ENCODE measurements at places on chromosomes 6 and 20.

GRCh38 chr6:132490478-132491204 lies 22.3 kb downstream of the STX7 start:
- DNase-seq = peak; percentile 12

DNA sequence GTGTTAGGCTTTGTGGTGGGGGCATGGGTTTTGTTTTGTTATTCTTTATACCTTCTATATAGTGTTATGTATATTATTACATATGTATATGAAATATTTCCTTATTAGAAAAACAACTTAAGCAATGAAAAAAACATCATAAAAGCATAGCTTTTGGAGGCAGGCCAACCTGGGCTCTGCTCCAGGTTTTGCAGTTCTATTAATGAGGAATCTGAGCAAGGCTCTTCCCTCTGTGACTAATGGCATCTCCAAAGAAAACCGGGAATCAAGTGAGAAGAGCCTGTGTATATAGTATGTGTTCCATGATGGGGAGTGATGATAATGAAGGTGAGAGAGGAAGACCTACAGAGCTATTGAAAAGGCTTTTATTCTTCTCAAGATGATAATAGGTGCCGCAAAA lies 291.1 kb downstream of the CLIC5 start:
- peak; percentile 77 for DNase-seq

GRCh38 chr6:111381123-111381522 lies 101.9 kb downstream of the REV3L start:
- no peak for DNase-seq

DNA sequence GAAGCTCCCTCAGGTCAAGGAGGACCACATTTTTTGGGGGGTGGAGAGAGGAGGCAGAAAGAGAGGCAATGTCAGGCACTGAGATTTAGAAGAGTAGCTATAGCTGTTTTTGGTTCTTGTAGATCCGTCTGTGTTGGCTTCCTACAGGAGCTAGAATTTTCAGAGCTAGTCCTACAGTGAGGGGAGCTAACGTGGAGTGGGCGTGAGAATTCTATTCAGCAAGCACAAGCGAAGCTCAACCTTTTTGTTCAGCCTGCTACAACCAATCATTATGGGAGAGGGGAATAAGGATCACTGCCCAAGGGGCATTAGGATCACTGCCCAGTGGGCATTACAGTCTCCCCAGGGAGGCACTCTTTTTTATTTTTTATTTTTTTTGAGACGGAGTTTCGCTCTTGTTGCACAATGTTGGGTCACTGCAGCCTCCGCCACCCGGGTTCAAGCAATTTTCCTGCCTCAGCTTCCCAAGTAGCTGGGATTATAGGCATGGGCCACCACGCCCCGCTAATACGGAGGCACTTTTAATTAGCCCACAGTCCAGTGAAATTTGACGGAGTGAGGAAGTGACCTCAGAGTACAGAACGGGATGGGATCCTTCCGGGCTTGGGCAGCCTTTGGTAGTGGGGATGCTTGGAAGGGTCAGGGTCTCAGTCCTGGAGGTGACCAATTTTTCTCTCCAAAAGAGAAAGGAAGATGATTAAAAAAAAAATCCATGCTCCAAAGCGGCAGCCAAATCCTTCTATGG lies 1.1 kb upstream of the PANK2 start:
- peak; percentile 41 for DNase-seq

DNA sequence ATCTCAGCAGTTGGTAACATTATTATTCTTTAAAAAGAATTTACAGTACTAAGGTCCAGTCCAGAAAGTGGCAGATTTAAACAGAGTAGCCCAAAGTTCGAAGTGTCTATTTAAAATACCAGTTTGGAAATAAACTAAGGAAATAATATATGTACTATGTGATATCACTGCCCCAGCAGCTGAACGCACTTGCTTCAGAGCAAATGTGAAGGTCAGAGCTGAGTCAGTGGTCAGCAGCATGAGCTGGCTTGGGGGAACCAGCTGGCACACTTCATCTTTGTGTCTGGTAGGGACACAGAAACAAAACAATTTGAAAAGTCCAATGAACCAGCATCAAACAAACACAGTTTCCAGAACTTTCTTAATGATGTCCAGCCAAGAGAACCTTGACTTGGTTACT lies 15.4 kb downstream of the TMEM14B start:
- DNase-seq = no peak

GRCh38 chr6:162238675-162239074 lies 488.9 kb downstream of the PRKN start:
- DNase-seq = no peak

DNA sequence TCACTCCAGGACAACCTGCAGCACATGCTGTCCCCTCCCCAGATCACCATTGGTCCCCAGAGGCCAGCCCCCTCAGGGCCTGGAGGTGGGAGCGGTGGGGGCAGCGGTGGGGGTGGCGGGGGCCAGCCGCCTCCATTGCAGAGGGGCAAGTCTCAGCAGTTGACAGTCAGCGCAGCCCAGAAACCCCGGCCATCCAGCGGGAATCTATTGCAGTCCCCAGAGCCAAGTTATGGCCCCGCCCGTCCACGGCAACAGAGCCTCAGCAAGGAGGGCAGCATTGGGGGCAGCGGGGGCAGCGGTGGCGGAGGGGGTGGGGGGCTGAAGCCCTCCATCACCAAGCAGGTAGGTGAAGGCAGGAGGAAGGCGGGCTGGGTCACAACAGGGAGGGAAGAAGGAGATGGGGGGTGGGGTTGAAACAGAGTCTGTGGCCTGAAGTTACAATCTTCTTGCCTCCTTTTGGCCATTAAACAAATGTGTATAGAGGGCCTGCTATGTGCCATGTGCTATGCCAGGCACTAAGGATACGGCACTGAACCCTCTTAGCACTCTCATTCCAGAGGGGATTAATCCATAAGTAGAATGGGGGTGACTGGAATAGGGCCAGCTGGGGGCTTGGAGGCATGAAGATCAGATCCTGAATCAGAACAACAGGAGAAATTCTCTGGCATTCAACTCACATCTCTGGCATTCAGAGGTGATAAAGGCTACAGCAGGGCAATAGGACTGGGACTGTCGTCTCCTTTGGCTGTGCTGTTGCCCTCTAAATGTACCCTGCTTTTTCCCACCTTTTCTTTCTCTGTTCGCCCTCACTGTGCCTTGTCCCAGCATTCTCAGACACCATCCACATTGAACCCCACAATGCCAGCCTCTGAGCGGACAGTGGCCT lies 10.5 kb upstream of the ZBTB9 start:
- DNase-seq = no peak

- DNase-seq = no peak
Measured at GRCh38 chr20:51164731-51165130, 141.8 kb upstream of the KCNG1 start.

- peak; percentile 35 for DNase-seq
Measured at GRCh38 chr6:80454661-80455365, 348.3 kb downstream of the BCKDHB start.

- DNase-seq = peak; percentile 65
Measured at GRCh38 chr20:46746956-46747526, 37.6 kb downstream of the SLC2A10 start.

DNA sequence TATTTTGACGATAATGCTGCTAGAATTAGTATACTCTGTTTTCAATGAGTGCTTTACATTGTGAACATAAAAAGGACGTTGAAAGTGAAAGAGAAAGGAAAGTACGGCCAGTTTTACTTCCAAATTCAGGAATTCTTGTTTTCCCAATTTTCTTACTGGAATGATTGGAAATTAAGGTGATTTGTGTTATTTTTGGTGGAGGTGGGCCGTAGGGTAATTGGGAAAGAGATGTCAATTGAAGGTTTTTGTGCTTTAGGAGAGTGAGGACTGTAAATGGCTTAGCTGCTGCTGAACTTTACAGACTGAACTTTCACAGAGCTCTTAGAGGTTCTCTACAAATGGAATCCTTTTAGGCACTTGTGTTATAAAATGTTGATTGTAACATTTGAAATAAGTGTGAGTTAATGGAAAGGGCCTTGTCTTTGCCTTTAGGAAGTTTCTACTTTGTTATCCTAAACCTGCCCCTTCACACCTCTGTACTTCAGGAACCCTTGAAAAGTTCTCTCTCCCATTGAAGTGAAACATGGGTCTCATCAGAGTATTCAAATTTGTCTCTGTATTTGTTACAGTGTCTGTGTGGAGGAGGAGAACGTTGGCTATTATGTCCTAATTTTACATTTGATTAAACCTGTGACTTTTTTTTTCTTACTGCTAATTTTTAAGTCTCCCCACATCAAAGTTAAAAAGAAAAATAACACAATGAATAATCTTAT lies 256.4 kb downstream of the ARID1B start:
- DNase-seq = no peak

- peak; percentile 95 for DNase-seq
Measured at GRCh38 chr20:10924644-10925201, 250.9 kb upstream of the JAG1 start.

DNA sequence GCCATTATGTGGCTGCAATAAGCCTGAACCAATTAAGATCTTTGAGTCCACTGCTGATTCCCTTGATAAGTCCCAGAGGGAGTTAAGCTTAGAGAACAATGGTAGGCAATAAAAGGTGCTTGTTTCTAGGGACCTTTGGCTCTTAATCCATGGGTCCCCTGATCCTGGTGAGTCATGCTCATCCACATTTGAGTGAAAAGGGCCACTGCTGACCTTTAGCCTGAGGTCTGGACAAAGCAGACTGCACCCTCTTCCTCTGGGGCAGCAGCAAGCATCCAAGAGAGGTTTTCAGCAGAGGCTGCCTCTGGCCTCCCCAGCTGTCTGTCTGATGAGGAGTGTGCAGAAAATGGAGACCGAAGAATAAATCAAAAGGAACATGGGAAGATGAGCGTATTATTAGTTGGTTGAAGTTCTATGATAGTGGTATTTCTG lies 16.1 kb upstream of the SCGN start:
- no peak for DNase-seq

GRCh38 chr6:157201083-157201482 lies 122.2 kb downstream of the TMEM242 start:
- DNase-seq = no peak

DNA sequence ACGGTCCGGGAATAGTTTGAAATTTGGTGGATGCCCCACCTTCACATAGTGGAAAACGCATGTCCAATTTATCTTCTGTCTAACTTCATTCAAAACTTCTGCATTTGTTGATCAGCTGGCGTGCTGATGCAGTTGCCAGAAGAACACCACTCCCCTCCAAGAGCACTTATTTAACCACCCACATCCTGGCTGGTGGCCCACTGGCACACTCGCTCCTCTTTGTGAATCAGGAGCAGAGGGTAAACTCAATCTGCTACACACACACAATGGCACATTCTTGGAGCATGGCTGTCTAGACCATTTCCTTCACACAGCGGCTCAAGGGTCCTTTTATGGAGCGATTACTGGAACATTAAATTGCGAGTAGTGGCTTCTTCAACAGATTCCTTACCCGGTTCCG lies 55.1 kb upstream of the CEP162 start:
- DNase-seq = peak; percentile 82

DNA sequence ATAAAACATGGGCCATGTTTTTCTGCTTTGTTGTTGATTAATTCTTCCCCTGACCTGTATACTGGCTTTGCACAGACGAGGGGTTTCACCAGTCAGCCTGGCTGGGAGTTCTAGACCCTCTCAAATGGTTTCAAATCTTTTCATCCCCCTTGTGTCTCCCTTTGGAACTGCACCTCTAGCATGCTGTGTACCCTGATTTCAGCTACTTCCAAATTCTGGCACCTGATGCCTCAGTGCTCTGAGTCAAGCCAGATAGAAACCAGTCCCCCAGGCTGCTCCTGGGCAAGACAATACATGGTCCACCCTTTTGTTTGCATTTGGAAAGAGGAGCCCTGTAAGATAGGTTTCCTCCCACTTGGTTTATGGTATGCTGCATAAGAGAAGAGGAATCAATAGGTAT lies 290.2 kb downstream of the BTBD3 start:
- DNase-seq = peak; percentile 34

DNA sequence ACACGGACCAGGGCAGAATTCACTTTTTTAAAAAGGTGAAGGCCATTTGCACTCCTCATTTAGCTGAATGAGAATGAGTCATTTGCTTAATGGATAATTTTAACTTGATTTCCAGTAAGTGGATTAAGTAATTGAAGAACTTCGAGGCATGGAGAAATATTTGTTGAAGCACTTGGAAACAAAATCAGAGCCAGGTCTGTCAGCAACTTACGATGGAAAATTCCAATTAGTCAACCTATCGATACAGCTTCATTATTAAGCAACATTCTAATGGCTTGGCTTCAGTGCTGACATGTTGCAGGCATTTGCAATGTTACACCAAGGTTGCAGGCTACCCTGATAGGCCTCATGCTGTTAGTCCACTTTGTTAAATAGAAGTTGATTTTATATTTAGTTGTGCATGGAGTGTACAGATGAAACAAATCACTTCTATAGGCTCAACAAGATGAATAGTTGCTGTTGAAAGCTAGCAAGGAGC lies 423.5 kb upstream of the SLC35B3 start:
- DNase-seq = no peak

DNA sequence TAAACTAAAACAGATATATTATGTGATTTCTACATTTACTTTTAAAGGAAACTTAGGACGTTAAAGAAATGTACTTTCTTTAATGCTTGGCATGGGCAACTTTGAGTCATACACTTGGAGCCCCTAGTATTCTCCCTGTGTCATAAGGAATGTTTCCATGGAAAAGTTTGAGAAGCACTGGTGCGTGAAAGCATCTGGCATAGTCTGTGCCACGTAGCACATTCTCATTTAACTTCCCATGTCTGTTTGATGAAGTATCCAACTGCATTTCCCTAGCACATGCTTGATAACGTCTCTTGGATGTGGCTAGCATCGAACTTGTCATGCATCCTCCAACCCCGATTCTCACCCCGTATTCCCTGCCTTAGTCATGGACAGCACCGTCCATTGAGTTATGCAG lies 172.0 kb downstream of the TBC1D7 start:
- DNase-seq = peak; percentile 46

DNA sequence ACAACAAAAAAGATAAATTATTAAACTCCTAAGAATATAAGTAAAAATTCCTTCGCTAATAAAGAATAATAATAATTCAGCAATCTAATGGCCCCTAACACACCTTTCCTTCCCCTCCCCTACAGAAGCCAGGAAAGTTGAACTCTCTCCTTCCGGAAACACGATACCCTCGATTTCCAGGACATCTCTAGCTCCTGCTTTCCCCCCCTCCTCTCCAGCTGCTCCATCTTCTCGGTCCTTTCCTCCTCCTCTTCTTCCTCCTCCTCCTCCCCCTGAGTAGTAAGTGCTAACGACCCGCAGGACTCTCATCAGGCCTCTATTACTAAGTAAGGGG lies 603 bp downstream of the TASP1 start:
- no peak for DNase-seq

DNA sequence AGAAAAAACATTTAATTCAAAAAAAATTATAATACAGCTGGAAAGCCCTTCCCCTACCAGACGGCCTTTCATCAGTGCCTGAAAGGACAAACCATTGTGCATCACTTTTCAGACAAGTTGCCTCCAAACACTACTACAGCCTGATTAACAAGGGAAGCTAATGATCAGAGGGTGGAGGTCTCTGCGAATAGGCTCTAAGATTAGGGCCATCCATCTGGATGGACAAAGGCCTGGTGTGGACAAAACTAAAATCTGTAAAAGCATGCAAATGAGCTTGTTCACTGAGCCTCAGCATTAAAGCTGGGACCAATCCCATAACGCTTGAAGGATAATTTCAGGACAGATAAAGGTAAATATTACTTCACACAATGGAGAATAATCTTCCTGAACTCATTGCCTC lies 228.7 kb upstream of the PLN start:
- DNase-seq = no peak

Data from AG10803 (cell line).